ENCODE measurements at places on chromosomes 6 and 20.
A peak's percentile ranks its signal among the peaks of the same experiment; 100 is the strongest.

GRCh38 chr20:3889489-3890397 is 556 bp downstream of the PANK2 start:
- no peak for DNase-seq

DNA sequence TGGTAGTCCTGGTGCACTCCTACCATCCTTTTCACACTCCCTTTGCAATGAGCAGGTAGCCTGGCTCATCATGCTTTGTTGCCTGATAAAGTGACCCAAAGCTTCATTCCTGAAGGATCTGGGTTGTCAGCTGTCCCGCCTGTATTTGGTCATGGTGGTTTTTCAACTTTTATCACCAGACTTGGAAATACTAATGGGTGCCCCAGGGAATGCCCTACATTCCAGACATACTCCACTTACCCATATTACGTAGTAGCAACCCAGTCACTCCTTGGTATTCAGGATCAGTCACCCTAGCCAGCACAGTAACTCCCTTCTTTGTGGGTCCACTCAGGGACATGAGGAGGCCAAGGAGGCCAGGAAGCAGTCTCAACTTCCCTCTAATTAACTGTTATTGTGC is 199.2 kb downstream of the MAFB start:
- no peak for DNase-seq

DNA sequence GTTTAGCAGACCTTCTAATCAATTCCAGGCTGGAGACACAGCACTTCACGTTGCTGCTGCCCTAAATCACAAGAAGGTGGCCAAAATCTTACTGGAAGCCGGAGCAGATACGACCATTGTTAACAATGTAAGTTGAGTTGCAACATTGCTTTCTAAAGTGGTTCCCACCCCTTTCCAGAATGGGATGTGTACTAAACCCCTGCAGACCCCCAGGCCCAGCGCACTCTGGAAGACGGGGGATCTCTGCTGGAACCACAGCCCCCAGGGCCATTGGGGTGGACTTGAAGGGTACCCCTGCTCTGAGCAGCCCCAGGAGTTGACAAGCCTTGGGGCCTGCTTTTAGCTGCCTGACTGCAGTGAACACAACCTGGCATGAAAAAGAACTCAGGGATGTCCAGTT is 22.0 kb downstream of the LYRM2 start:
- DNase-seq = no peak

DNA sequence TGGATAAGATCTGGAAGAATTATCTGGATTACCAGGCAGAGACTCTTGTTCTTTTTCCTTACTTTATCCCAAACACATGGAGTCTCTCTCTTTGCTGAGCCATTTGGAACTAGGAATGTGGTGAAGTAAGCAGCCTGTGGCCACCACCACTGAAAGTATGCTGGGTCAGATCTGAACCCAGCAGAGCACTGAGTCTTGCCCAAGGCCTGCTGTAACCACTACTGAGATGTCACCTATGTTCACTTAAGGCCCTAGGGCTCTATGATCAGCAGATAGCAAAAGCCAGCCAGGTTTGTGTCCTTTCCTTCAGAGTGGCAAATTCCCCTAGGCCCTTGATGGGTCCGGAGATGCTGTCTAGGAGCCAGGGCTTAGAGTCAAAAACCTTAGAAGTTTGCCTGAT is 103.3 kb upstream of the PLN start:
- DNase-seq = no peak

GRCh38 chr6:166502453-166502852 is 84.0 kb downstream of the RAMACL start:
- DNase-seq = no peak

DNA sequence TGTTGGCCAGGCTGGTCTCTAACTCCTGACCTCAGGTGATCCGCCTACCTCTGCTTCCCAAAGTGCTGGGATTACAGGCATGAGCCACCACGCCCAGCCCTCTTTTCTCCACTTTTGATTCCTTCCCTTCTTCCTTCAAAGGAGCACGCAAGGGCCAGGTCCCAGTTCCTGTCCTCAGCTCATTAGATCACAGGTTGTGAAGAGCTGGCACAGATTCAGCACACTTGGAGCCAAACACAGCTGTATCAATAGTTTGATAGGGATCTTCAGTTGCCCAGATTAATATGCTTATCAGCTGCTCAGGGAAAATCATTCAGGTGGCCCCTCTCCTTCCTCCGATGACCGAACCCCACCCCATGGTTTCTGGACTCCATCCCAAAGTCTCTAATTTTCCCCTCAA is 14.4 kb upstream of the SLC22A23 start:
- no peak for DNase-seq

GRCh38 chr6:160121981-160122380 is 366 bp downstream of the SLC22A1 start:
- DNase-seq = no peak

DNA sequence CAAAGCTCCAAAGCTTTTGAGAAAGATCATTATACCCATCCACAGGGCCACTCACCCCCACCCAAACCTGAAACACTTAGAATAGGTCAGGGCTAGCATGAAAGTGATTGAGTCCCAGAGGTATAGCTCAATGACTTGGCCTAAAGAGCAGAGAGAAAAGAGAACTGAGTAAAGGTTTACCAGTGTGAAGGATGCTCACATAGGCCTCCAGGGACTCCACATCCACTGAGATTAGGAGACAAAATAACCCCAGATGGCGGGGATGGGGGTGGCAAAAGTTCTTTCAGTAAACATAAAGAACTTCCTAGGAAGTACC is 12.2 kb downstream of the SAYSD1 start:
- DNase-seq = no peak

DNA sequence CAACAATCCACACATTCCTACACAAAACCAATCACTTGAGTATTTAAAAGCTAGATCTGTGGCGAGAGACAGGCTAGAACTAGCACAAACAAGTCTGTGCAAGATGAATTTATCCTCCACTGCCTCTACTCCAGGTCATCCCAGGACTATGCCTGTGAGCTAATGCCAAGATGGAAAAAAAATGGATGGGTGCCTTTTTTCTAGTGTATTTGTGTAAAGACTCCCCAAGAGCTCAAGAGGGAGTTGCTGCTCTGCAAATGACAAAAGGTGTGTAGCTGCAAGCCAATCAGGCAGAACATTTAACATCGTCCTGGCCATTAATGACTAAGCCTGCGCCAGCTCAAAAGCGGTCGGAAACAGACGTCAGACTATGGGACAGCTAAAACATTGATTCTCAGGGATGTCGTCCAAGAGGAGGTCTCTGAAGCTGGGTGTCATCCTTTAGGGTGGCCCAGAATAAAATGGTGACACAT is 21.9 kb downstream of the ATXN1 start:
- no peak for DNase-seq

GRCh38 chr6:36124881-36125280 is 5.4 kb upstream of the MAPK13 start:
- DNase-seq = no peak

GRCh38 chr20:14331646-14332045 is 5.8 kb downstream of the FLRT3 start:
- DNase-seq = no peak

DNA sequence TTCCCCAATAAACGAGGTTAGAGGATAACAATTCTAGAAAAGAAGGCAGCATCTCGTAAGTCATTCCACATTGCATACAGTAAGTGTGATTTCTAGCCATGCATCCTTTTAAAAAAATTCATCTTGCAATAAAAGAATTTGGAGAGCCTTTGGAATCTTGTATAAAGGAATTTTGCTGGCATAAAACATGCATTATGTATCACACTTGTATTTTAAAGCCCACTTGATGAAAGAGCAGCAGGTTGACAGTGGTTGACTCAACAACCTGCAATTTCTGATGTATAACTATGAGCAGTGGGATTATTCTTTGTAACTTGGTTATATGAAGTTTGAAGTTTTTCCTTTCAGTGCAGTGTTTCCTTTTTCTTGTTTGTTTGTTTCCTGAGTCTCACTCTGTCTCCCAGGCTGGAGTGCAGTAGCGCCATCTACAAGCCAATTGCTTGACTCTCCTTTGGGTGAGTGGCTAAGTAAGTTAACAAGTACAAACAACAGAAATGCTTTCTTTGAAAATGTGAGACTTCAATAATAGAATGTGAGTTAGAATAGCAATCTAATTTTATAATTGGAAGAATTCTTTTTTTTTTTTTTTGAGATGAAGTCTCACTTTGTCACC is 39.9 kb downstream of the JARID2 start:
- DNase-seq = no peak

DNA sequence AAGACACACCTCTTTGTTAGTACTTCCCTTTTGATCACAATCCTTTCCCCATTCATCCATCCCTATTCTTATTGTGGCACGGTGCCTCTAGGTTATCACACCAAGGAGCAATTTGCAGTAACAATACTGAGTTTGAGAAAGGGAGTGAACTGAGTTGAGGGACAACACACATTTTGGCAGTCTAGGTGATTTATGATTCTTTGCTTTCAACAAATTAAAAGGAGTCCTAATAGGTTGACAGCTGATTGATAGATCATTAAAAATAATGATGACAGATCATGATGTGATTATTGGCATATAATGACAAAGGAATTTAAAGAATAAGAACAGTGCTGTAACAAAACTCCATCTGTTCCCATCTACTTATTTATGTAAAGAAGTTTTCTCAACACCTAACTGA is 36.7 kb downstream of the IMPG1 start:
- no peak for DNase-seq

DNA sequence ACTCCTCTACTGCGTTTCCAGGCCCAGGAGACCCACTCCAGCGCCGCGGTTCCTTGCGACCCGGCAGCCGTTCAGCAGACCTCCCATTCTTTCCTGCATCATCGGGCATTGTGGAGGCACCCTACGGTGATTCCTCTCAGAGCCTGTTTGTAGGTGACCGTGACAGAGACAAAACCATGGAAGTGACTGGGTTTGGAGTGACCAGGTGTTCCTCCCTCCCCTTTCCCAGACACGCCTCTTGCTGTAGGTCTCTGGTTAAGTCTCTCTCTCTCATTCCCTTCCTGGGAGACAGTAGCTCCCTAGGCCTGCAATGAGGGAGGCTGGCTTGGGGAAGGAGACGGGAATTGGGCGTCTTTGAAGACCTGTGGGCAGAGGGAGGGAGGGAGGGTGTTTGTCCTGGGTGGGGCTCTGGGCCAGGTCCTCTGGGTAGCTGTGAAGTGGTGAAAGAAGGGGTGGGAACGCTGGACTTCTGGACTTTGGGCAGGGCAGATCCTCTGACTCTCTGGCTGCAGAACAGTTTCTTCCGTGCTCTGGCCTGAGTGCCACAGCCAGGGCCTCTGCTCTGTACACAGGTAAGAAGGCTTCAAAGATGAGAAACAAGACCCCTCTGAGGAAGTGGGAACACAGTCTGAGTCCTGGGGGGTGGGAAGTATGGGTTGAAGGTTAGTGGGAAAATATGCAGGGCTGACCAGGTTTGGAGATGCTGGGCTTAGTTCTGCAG is 763 bp downstream of the KLC4 start:
- DNase-seq = peak; percentile 9

All from NCI-H187 treated with DMSO at 0.1 percent for 48 hours (cell line).